T follicular helper cell (primary cell): ENCODE measurements at places on chromosomes 5 and 9.

- DNase-seq = no peak
These were observed 56.1 kb downstream of the GRIA1 start for GRCh38 chr5:153546566-153546965.

DNA sequence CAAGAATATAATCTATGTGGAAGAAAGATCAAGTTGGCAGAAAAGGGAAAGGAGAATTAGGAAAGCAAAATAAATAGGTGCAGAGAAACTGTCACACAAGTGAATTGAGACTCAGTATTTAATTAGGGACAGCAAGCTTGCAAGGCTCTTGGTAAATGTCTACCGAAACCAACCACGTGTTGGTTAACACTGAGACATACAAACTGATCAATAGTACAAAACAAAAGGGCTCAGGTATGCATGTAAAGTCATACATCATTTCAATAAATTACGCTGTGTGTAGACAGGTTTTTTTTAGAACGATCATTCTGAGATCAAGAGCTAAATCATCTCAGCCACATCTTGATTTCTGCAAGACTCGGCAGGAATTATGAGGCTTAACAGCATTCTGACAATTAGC lies 225.4 kb downstream of the EBF1 start:
- no peak for DNase-seq

DNA sequence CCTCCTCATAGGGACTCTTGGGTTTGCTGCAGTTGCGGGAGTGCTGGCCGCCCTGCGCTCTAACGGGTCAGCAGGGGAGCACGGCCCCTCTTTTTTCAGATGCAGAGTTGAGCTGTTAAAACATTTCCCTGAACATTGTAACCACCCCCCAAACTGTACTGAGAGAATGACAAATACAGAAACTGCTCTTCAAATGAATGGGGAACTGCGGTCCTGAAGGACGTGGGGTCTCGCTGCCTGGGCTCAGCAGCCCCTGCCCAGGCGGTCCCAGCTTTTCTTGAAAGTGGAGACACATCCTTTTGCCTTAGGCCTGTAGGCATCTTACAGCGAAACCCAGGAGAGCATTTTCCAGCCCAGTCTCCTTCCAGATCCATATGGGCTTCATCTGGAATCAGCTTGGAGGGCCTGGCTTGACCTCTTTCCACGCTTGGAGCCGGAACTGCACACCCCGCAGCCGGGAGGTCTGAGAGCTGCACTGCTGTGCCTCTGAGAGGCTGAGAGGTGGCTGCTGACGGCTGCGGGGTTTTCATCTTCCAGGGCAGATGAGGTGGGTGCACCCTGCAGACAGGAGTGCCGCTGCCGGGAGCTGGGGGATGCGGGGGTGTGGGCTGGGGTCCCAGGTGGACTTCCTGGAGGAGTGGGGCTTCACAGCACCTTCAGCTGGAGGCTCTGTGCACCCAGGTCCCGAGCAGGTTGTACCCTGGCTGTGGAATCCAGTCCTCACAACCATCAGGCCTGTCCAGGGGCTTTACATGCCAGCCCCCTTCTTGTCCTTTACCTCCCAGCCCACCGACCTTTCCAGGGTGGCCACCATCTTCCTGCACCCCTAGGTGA lies 1.2 kb upstream of the AGPAT2 start:
- DNase-seq = no peak

DNA sequence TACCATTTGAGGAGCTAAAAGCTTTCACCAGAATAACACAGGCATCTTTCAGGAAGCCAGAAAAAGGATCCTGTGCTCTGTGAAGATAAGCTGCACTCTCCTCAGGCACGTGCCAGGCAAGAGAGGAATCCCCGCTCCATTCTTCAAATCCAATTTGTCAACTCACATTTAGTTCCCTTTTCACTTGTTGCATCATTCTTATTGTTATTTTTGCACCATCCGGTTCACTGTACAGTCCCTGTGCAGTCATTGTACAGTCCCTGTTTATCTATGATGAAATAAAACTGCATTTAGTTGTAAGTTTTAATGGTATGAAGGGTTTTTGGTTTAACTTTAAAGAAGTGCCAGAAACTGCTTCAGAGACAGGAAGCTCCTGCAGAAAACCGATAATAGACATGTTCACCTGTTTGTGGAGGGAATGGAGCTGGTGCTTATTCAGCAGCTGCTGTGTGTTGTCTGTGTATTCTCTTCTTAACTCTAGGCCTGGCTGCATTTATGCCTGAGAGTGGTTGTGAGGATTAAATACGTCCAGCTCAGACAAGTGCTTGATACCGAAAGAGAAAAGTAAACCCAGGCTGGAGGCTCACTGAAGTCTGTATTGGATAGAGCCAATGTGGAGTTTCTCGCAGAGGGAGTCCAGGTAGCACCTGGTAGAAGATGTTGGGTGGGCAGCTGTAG lies 22.4 kb downstream of the IFNW1 start:
- DNase-seq = no peak

- DNase-seq = no peak
These were observed 429.1 kb downstream of the NR2F1-AS1 start for GRCh38 chr5:93151896-93152295.

GRCh38 chr9:129270205-129270604 lies 92.1 kb upstream of the IER5L start:
- DNase-seq = no peak

DNA sequence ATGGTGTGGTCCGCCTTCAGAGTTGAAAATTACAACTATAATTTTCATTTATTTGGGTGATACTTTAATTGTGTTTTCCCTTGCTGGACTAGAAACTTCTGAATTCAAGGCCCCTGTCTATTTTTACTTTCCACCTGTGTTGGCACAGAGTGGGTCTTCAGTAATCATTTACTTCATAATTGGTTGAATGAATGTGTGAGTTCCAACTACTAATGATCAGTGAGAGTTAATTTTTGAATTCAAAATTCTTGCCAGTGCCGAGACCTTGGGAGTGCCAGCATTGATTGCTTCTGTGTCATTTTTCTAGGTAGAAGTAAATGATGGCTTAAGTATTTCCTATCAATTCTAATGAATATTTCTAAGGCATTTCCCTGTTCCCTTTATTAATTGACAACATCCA lies 61.4 kb downstream of the PARP8 start:
- no peak for DNase-seq

DNA sequence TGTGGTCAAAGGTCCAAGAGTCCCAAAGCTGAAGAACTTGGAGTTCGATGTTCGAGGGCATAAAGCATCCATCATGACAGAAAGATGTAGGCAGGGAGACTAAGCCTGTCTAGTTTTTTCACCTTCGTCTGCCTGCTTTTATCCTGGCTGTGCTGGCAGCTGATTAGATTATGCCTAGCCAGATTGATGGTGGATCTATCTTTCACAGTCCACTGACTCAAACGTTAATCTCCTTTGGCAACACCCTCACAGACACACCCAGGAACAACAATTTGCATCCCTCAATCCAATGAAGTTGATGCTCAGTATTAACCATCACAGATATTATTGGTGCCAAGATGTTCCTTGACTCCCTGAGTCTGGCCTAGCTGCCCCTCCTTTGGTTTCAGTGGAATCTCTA lies 530.8 kb upstream of the CLINT1 start:
- no peak for DNase-seq

GRCh38 chr5:178589180-178590140 lies 733 bp downstream of the COL23A1 start:
- DNase-seq = no peak

DNA sequence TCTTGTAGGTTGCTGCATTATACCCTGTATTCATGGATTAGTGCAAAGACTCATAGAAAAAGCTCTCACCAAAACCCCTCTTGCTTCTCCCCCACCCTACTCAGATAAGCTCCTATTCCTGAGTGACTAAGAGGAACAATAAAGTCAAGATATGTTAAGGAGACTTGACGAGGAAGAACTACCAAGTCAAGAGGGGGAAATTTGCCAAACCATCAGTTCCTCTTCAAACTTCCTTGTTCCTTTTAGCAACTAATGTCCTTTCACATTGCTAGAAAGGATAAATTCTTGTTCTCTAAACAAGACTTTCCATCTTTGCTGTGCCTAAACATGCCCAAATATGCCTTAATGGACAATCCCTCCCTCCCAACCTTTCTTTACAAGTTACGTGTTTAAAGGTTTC lies 27.0 kb downstream of the CNOT8 start:
- DNase-seq = no peak

DNA sequence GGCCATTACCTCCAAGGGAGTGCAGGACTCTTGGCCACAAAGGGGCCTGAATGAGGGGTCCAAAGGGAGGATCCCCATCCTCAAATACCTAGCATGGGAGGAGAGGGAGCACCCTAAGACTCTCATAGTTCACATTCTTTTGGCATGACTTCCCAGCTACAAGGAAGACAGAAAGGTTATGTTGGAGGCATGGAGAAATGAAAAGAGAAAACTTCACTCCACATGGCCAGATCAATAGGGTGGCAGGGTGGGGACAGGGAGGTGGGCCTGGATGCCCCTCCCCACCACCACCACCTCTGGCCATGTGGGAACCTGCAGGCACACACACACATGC lies 97.6 kb downstream of the PAX5 start:
- no peak for DNase-seq

GRCh38 chr9:104104360-104104759 lies 10.3 kb downstream of the SMC2 start:
- DNase-seq = no peak

DNA sequence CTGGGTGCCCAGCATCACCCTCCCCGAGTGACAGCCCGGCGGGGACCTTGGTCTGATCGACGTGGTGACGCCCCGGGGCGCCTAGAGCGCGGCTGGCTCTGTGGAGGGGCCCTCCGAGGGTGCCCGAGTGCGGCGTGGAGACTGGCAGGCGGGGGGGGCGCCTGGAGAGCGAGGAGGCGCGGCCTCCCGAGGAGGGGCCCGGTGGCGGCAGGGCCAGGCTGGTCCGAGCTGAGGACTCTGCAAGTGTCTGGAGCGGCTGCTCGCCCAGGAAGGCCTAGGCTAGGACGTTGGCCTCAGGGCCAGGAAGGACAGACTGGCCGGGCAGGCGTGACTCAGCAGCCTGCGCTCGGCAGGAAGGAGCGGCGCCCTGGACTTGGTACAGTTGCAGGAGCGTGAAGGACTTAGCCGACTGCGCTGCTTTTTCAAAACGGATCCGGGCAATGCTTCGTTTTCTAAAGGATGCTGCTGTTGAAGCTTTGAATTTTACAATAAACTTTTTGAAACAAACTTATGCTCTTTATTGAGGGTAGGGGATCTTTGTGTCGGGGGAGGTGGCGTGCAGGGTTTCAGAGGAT lies 1.3 kb downstream of the GADD45G start:
- DNase-seq = peak; percentile 16

- no peak for DNase-seq
These were observed 73.0 kb downstream of the KIF24 start for GRCh38 chr9:34256104-34256503.

- no peak for DNase-seq
These were observed 218.8 kb downstream of the PRR16 start for GRCh38 chr5:120682851-120683250.

- no peak for DNase-seq
These were observed 41.1 kb upstream of the PLPP6 start for GRCh38 chr9:4620881-4621555.

- no peak for DNase-seq
These were observed 43.9 kb upstream of the GLIPR2 start for GRCh38 chr9:36092509-36093215.

DNA sequence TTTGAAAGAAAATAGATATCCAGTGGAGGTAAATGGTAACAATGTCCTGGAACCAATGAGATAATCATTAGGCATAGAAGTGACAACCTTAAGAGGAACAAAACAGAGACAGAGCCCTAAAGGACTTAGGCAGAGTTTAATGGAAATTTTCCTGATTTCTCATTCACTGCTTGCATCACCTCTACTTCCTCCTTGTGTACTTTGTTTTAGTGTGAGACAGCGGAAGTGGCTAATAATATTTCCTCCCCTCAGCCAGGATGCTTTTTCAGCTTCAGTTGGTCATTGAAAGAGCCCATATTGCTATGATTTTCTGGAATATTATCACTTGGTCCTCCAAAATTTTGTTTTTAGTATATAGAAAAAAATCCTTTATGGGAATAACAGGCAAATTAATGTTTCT lies 153.4 kb upstream of the MPDZ start:
- DNase-seq = no peak

DNA sequence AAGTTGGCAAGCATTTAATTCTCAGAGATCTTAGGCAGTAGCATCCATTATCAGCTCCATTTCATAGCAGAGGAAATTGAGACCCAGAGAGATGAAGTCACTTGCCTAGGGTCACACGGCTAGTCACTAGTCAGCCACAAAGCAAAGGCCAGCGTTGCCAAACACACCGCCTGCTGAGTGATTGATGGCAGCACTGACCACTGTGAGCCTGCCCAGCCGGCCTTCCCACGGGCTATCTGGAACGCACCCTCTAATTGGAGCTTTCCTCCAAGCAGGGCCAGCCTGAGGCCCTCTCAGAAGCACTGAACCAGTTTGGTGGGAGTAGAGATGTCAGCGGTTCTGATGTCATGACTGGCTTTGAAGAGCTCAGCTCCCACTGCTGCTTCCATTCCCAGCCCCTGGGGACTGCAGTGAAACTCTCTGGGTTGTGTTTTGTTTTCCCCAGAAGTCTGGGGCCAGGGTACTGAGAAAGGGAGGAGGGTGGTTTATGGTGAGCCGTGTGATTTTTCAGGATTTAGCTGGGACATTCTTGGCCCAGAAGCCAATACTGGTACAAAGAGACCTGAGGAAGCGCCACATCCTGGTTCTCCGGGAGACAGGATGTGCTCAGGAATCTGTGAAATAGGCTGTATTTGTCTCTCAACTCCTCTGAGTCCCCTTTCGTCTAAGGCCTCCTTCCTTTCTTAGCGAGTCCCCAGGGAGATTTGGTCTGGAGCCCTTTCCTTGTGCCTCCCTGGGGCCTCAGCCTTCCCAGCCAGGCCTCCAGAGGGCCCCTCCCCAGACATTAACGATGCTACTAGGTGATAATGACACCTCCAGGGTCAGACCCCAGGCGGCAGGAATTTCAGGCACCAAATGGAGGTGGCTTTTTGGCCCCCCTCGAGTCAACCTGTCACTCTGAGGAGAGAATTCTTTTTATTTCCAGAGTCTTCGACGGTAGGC lies 44.5 kb downstream of the SPRY4 start:
- no peak for DNase-seq

DNA sequence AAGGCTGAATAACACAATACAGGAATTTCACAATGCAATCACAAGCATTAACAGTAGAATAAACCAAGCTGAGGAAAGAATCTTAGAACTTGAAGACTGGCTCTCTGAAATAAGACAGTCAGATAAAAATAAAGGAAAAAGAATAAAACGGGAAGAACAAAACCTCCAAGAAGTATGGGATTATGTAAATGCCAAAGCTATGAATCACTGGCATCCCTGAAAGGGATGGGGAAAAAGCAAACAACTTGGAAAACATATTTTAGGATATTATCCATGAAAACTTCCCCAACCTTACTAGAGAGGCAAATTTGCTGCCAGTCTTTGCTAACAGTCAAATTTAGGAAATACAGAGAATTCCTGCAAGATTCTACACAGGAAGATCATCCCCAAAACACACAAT lies 157.9 kb downstream of the ALDH1A1 start:
- DNase-seq = no peak
